ENCODE measurements at places on chromosomes 16 and 17. TPM values are rescaled to one million over a fixed set of nuclear protein-coding genes. Genes with fewer than 3 reads are reported as not detected.

DNA sequence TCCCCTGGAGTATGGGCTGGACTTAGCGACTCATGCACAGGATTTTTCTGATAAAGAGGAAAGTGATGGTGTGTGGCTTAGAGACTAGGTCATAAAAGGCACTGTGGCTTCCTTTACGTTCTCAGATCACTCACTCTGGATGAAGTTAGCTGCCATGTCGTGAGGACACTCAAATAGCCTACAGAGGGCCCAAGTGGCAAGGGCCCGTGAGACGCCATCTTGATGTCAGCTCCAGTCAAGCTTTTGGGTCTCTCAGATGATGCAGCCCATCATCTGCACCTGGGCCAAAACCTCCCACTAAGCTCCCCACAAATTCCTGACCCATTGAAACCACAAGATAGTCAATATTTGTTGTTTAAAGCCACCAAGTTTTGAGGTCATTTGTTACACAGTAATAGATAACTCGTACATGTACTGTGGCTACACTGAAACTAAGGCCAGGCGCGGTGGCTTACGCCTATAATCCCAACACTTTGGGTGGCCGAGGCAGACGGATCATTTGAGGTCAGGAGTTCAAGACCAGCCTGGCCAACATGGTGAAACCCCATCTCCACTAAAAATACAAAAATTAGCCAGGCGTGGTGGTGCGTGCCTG lies 14.7 kb downstream of the ST6GALNAC2 start:
- DNase-seq: no peak

GRCh38 chr17:74156878-74157277 lies 46.6 kb upstream of the RPL38 start:
- no peak for DNase-seq

DNA sequence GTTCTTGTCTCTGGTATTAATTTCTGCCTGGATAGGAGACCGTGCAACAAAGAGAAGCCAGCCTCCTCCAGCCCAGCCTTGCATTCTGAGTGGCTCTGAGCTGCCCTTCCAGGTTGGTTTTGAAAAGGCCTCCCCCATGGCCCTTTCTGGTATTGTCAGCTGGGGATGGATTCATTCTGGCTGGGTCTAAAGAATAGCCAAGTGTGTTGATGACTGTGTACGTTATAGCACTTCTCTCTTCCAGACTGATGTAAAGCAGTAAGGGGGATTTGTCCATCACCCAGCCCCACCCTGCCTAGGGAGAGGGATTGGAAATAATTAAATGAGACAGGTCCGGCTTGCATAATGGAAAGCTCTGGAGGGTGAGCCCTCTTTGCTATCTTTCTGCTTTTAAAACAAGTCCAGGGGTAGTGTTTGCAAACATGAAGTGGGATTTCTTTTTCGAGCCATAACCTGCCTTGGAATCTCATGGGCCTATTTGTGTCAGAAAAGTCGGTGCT lies 146.4 kb downstream of the MSI2 start:
- no peak for DNase-seq

DNA sequence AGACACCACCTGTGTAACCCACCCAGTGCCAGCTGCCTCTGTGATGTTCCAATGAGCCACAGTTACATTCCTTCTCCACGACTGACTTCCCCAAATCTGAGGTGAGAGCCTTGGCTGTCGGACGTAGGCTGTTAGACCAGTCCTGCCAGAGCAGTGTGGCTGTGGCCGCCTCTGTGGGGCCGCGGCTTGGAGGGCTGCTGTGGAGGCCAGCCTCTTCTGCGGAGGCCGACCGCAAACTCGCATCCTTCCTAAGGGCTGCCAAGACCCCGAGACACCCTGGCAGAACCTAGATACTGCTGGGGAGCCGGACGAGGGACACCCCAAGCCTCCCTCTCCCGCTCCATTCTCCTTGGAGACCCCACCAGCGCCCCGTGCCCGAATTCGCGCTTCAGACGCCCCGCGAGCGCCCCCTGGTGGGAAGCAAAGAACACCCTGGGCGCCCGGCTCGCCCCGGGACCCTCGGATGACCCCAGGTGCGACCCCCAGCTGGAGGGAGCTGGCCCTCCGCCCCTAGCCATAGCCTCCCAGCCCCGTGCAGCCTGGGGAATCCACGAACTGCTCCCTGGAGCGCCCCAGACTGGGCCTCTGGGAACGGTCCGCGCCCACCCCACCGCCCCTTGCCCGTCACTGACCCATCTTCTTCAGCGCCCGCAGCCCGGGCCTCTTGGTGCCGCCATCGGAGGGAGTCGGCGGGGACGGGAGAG lies 547 bp downstream of the PLCD3 start:
- DNase-seq: no peak

DNA sequence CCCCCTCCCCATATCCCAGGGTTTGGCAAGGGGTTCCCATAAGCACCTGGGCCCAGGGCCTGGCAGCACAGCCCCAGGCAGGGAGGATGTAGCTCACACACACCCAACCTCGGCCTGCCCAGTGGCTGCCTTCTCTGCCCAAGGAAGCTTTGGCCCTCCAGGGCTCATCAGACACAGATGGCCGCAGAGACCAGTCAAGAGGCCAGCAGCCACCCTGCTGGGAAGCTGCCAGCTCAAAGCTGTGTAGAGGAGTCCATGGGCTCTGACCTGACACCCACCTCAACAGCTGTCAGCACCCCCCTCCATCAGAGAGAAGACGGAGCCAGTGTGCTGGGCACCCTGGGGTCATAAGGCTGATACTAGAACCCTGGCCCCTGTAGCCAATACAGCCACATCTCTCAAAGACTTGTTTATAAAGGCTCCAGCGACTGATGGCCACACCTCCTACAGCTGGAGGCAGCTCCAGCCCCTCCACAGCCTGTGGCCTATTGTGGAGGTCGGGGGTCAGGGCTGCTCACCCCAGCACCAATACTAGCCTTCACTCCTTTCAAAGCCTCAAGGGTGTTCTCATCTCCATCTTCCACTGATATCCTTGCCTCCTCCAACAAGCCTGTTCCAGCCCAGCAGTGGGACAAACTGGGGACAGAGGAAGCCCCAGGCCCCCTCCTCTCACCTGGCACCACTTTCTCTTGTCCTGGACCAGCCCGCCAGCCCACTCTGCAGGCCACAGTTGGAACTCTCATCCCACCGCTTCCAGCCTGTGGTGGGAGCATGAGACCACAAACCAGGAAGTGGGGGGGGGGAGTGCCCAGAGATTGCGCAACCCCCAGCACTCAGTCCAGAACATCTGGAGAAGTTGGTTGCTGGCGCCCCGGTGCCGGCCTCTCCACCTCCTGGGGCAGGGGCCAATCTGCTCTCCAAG lies 2.2 kb upstream of the MPG start:
- DNase-seq: no peak

GRCh38 chr16:81371106-81371505 lies 56.3 kb downstream of the GAN start:
- DNase-seq: no peak

- DNase-seq: peak; percentile 86
Observed at GRCh38 chr17:30808785-30809286, 15.7 kb downstream of the CRLF3 start.

The GDPD1 gene
- total RNA-seq: 2.7 TPM

The CDH1 gene
- total RNA-seq: 1.7 TPM
